Breast epithelium (tissue), 4 donors: ENCODE measurements at places on chromosomes 4 and X.

DNA sequence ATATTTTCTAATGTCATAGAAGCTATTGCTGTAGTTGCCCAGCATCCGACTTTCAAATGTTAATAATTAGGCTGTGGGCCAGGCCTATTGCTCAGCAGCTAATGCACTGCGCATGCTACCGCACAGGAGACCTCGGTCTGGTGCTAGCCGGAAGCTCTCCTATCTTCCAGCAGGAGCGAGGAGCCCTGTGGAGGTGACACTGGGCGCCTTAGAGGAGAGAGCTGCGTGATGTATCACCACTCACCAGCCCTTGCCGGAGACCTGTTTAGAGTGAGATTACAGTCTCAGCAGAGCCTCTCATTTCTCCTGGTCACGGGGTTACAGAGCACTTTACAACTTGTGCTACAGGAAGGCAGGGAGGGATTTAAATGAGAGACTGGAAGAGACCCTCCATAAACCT lies 31.1 kb upstream of the MID1IP1 start:
- DNase-seq = no peak

- DNase-seq = no peak
These were observed 113.8 kb downstream of the SYNPO2 start for GRCh38 chr4:119002476-119002875.

GRCh38 chrX:87299563-87300160 lies 217.9 kb upstream of the KLHL4 start:
- no peak for DNase-seq

- no peak for DNase-seq
These were observed 969.6 kb downstream of the STIM2 start for GRCh38 chr4:27830251-27830650.

DNA sequence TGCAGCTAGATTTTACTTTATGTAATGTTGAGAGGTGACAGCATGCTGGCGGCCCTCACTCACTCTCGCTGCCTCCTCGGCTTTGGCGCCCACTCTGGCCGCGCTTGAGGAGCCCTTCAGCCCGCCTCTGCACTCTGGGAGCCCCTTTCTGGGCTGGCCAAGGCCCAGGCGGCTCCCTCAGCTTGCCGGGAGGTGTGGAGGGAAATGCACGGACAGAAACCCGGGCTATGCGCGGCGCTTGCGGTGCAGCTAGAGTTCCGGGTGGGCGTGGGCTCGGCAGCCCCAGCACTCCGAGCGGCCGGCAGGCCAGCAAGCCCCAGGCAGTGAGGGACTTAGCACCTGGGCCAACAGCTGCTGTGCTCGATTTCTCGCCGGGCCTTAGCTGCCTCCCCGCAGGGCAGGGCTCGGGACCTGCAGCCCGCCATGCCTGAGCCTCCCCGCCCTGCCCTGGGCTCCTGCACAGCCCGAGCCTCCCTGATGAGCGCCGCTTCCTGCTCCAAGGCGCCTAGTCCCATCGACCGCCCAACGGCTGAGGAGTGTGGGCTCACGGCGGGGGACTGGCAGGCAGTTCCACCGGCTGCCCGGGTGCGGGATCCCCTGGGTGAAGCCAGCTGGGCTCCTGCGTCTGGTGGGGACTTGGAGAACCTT lies 128.7 kb downstream of the GASK1B start:
- DNase-seq = no peak

DNA sequence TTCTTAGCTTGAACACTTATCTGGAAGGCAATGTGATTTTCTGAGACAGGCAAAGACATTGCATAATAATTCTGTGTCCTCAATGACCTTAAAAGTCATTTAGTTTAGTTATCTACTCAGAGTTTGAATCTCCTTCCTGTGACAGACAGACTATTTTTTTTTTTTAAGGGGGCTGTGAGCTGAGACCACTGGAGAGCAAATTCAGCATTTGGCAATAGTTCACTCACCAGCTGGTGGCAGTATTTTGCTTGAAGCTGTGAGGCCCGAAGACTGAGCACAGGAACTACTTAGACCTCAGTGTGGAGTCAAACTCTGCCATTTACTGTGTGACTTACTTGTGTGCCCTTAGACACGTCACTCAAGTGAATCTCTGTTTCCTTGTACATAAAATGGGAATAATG lies 22.9 kb upstream of the CPE start:
- DNase-seq = no peak

- DNase-seq = no peak
These were observed 11.3 kb downstream of the SLC10A6 start for GRCh38 chr4:86837691-86838503.

DNA sequence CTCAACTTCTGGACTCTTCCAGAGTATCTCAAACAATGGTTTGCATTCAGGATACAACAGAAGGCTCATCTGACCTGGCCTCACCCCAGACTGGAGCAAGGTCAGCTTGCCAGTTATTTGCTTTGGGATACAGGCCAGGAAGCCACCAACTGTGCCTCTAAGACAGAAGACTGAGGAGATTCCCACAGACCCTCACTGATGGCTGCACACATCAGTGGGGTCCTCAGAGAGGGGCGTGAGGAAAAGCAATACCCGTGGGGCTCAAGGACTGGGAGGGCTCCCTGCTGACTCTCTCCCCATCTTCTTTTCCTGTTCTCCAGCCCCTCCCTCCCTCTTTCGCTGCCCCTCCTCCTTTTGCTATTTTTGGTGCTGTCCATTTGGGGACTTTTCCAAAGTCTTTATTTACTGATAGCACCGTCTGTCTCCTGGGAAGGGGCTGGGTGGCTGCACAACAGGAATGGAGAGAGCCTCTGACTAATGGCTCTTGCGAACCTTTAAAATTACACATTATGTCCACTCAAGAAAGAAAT lies 23.2 kb downstream of the RELL1 start:
- DNase-seq = no peak

DNA sequence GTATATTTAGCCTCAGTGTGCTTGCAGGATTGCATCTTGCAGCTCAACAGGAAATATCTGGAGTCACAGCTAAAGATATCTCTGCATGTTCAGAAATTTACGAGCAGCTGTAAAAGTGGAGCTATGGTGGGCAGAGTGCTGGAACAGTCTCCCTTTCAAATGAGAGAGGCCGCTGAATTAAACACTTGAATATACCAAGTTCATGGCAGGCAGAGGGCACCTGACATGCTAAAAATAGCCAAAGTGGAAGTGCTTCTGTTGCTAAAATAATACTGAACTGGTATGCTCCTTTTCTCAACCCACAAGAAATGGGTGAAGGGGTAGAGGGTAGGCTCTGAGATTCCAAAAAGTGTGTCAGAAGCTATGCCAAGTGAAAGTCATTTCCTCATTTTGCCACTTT lies 98.1 kb downstream of the MGST2 start:
- no peak for DNase-seq
